Heart right ventricle (tissue), 16 donors: ENCODE measurements at places on chromosomes 12 and 14. TPM values are rescaled to one million over a fixed set of nuclear protein-coding genes. Genes with fewer than 3 reads are reported as not detected.

KRT85 gene
- total RNA-seq: not detected

HOXC5 gene
- not detected for total RNA-seq

PPTC7 gene
- 74.6 TPM for total RNA-seq

SLC10A1 gene
- total RNA-seq: not detected

DNAJC22 gene
- 0.19 TPM for total RNA-seq

LMNTD1 gene
- total RNA-seq: not detected

KHNYN gene
- total RNA-seq: 27.3 TPM

RNASE2 gene
- 7.2 TPM for total RNA-seq

PGF gene
- 6.4 TPM for total RNA-seq

KRT77 gene
- total RNA-seq: not detected

LMO3 gene
- total RNA-seq: 2.5 TPM

RILPL2 gene
- 1.7 TPM for total RNA-seq

KRT75 gene
- total RNA-seq: not detected

DHRS2 gene
- not detected for total RNA-seq

GPRC5D gene
- not detected for total RNA-seq

C12orf56 gene
- not detected for total RNA-seq

IQSEC3 gene
- 2.1 TPM for total RNA-seq

TMEM117 gene
- total RNA-seq: 7.5 TPM

PABPN1 gene
- 65.3 TPM for total RNA-seq

TTLL5 gene
- 22.5 TPM for total RNA-seq

LHX5 gene
- not detected for total RNA-seq

LRFN5 gene
- 0.49 TPM for total RNA-seq

MUCL1 gene
- total RNA-seq: not detected

STAT6 gene
- total RNA-seq: 37.0 TPM

ABCC9 gene
- total RNA-seq: 64.3 TPM

AKAP6 gene
- total RNA-seq: 332 TPM
